IMR-90 (cell line): ENCODE measurements at places on chromosomes 7 and 10.
A peak's percentile ranks its signal among the peaks of the same experiment; 100 is the strongest.

- DNase-seq, result no peak
- peaks cover 22% of the 10 kb centered on the region for H3K4me1 ChIP-seq
Measured at GRCh38 chr10:31129880-31130405, 98.3 kb upstream of the ZNF438 start.

GRCh38 chr10:60817398-60817805 is 39.1 kb downstream of the CDK1 start:
- no peaks in the 10 kb centered on the region for H3K27me3 ChIP-seq
- DNase-seq, result peak; percentile 19
- H3K4me1 ChIP-seq, result peaks cover 13% of the 10 kb centered on the region

GRCh38 chr7:2204446-2204845 is 28.3 kb downstream of the MAD1L1 start:
- no peak overlapping the region for H3K4me3 ChIP-seq
- no peak for DNase-seq
- H3K36me3 ChIP-seq, result peaks cover 18% of the 10 kb centered on the region

GRCh38 chr7:108404509-108405420 is 51.5 kb downstream of the NRCAM start:
- H3K4me1 ChIP-seq, result no peaks in the 10 kb centered on the region
- peaks cover 23% of the 10 kb centered on the region for H3K27me3 ChIP-seq
- H3K36me3 ChIP-seq, result no peaks in the 10 kb centered on the region
- H3K4me3 ChIP-seq, result no peak overlapping the region
- DNase-seq, result no peak
- no peak overlapping the region for H3K27ac ChIP-seq

DNA sequence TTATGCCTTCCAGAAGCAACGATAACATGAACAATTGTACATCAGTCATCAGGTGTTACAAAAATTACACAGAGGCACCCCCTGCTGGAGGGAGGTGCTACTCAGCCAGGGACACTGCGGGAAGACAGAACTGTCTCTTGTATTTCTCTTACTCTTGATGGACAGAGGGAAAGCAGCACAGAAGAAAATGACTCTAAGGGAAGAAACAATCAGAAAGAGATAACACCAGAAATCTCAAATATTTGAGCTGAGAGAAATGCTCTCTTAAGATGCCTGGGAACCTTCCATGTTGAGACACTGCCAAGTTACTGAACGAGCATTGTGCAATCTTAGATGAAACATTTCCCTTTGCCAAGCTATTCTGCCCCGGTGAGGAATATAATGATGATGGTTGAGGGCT is 227.6 kb upstream of the NPSR1 start:
- peak; percentile 44 for DNase-seq
- H3K27me3 ChIP-seq, result no peaks in the 10 kb centered on the region
- no peaks in the 10 kb centered on the region for H3K36me3 ChIP-seq
- no peak overlapping the region for H3K4me3 ChIP-seq

DNA sequence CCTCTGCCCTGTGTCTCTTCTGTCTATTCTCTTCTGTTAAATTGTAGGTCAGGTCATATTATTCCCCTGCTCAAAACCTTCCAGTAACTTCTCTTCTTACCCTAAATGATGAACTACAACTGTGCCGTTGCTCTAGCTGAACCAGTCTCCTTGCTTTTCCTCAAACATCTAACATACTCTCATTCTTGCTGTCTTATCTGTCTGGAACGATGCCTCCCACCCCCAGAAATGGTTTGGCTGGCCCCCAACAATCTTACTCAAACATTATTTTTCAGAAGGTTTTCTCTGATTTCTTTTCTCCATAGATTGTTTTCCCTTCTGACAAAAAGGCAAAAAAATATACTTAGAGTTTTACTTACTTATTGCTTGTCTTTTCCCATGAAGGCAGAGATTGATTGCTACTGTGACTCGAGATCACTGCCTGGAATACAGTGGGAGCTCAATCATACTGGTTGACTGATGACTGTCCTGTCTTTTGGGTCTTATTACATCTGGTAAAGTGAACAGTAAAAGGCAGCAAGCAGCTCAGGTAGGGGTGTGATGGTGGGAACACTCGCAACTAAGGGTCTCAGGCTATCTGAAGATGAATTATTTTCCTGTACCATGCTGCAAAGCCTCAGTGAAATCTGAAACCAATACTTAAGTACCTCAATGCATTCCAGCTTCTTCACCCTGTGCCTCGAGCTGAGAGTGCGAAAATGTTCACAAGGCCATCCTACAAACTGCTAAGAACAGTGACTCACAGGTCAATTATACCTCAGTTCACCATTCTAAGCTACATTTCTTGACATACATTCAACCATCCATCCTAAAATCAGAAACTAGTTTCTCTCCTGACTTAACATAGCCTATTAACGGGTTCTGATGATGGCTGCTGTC is 67.6 kb downstream of the DNMBP start:
- no peak overlapping the region for H3K27ac ChIP-seq
- H3K36me3 ChIP-seq, result no peaks in the 10 kb centered on the region; the same call in 1 of the 2 replicates
- peak; percentile 78 for DNase-seq
- H3K27me3 ChIP-seq, result no peaks in the 10 kb centered on the region
- no peak overlapping the region for H3K4me3 ChIP-seq

GRCh38 chr10:74058658-74059057 is 60.7 kb downstream of the VCL start:
- no peak overlapping the region for H3K4me3 ChIP-seq
- H3K4me1 ChIP-seq, result peaks cover 21% of the 10 kb centered on the region
- no peaks in the 10 kb centered on the region for H3K27me3 ChIP-seq

- DNase-seq, result no peak
- peak overlapping the region; percentile 80 for H3K4me3 ChIP-seq
- peak overlapping the region; percentile 87 for H3K27ac ChIP-seq
- H3K36me3 ChIP-seq, result peaks cover 24% of the 10 kb centered on the region
- peaks cover 10% of the 10 kb centered on the region for H3K4me1 ChIP-seq
- no peaks in the 10 kb centered on the region for H3K27me3 ChIP-seq
Measured at GRCh38 chr10:72276013-72276387, 2.3 kb downstream of the DDIT4 start.

DNA sequence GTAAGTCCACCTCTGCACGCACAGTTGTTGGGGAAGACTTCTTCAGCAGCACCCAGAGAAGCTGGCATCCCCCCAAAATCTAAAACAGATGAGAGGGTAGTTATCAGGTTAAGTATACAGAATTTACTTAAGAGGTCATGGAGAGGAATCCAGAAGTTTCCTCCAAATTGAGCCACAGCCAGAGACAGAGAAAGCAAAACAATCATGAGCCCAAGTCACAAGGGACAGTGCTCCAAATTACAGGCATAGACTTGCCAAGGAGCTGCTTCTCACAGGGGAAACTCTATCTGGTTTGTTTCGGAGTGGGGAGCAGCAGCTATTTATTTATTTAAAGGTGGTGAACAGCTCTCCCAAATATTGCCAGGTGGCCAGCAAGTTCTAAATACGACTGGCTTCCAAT is 308.4 kb downstream of the SKIDA1 start:
- no peak overlapping the region for H3K4me3 ChIP-seq
- no peak for DNase-seq
- H3K27me3 ChIP-seq, result no peaks in the 10 kb centered on the region
- H3K27ac ChIP-seq, result no peak overlapping the region

GRCh38 chr10:31274310-31274709 is 44.7 kb upstream of the ZEB1 start:
- H3K27me3 ChIP-seq, result no peaks in the 10 kb centered on the region
- no peak overlapping the region for H3K27ac ChIP-seq
- no peaks in the 10 kb centered on the region for H3K36me3 ChIP-seq
- no peak overlapping the region for H3K4me3 ChIP-seq
- DNase-seq, result peak; percentile 42

GRCh38 chr10:49212783-49213182 is 24.6 kb upstream of the TMEM273 start:
- H3K4me1 ChIP-seq, result no peaks in the 10 kb centered on the region
- no peak overlapping the region for H3K4me3 ChIP-seq
- no peak overlapping the region for H3K27ac ChIP-seq
- H3K27me3 ChIP-seq, result peaks cover 44% of the 10 kb centered on the region
- no peak for DNase-seq

GRCh38 chr7:84700563-84701370 is 486.1 kb downstream of the SEMA3D start:
- DNase-seq, result peak; percentile 38
- no peak overlapping the region for H3K4me3 ChIP-seq
- no peaks in the 10 kb centered on the region for H3K27me3 ChIP-seq
- H3K4me1 ChIP-seq, result peaks cover 4% of the 10 kb centered on the region; the same call in 1 of the 2 replicates
- H3K27ac ChIP-seq, result no peak overlapping the region

DNA sequence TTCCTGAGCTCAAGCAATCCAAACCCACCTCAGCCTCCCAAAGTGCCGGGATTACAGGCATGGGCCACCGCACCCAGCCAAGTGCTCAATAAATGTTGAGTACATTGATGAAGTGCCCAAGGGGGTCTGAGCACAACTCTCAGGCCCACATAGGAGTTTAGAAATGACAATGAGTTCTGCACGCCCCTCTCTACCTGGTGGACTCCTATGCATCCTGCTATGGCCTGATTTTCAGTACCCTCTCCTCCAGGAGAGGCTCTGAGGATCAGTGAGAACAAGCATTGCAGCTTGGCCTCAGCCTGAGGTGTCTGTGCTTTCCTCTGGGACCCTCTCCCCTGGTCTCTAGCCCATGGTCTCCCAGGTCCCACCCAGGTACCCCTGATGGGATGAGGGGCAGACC is 20.9 kb upstream of the GRIFIN start:
- no peak for DNase-seq
- peaks cover 6% of the 10 kb centered on the region; the same call in 1 of the 2 replicates for H3K27me3 ChIP-seq
- H3K4me3 ChIP-seq, result no peak overlapping the region
- H3K27ac ChIP-seq, result no peak overlapping the region
- H3K4me1 ChIP-seq, result peaks cover 10% of the 10 kb centered on the region

- no peak overlapping the region for H3K4me3 ChIP-seq
- DNase-seq, result peak; percentile 15
- no peak overlapping the region for H3K27ac ChIP-seq
- H3K36me3 ChIP-seq, result no peaks in the 10 kb centered on the region
- H3K27me3 ChIP-seq, result no peaks in the 10 kb centered on the region
Measured at GRCh38 chr10:99630991-99631390, 10.8 kb upstream of the SLC25A28 start.

DNA sequence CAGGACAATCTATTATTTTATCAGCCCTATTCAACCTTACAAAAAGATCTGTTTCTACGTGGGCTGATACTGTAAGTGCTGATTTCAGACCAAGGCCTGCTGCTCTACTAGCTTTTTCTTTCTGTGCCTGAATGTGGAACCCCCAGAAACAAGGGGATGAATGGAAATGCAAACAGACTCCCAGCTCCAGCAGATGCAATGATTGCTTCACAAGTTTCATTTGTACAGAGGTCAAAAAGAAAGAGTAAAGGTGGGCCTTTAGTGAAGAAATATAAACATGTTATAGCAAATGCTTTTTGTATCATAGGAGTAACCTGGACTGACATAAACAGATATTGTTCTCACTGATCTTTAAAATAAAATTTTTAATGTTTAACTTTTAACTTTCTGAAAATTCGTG is 130.2 kb upstream of the SLC25A13 start:
- H3K27ac ChIP-seq, result no peak overlapping the region
- no peak overlapping the region for H3K4me3 ChIP-seq
- H3K4me1 ChIP-seq, result no peaks in the 10 kb centered on the region
- no peaks in the 10 kb centered on the region for H3K27me3 ChIP-seq
- no peaks in the 10 kb centered on the region for H3K36me3 ChIP-seq
- no peak for DNase-seq

DNA sequence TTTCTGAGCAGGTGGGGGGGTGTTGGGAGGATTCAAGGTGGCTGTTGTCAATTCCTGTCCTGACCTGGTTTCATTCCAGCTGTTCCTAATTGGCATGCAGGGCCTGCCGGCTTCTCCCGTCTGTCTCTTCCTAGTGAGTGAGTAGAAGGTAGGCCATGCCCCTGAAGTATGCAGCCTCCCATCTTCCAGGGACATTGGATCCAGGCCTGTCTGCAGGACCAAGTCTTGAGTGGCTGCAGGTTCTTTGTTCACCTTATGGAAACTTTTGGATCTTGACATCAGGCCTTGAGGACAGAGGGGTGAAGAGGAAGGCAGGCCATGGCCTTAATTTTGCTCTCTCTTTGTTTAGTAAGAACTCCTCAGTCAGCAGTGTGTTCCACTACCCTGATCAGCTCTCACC is 131.8 kb downstream of the SH2D4B start:
- H3K4me3 ChIP-seq, result no peak overlapping the region
- H3K27ac ChIP-seq, result no peak overlapping the region
- H3K27me3 ChIP-seq, result no peaks in the 10 kb centered on the region
- H3K36me3 ChIP-seq, result no peaks in the 10 kb centered on the region

DNA sequence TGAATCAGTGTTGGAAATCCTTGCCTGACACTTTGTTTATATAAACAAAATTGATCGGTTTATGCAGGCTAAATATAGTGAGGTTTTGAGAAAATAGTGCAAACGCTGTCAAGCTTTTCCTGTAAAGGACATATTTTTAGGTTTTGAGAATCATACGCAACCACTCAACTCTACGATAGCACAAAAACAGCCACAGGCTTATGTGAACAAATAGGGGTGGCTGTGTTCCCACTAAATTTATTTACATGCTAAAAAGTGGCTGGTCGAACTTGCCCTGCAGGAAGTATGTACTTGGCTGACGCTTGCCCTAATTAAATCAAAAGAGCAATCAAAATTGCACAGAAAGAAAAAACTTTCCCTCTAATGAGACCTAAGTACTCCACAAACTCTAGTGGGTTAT is 234.7 kb upstream of the CACNA2D1 start:
- H3K4me1 ChIP-seq, result peaks cover 4% of the 10 kb centered on the region; the same call in 1 of the 2 replicates
- H3K36me3 ChIP-seq, result no peaks in the 10 kb centered on the region
- no peak overlapping the region for H3K4me3 ChIP-seq

DNA sequence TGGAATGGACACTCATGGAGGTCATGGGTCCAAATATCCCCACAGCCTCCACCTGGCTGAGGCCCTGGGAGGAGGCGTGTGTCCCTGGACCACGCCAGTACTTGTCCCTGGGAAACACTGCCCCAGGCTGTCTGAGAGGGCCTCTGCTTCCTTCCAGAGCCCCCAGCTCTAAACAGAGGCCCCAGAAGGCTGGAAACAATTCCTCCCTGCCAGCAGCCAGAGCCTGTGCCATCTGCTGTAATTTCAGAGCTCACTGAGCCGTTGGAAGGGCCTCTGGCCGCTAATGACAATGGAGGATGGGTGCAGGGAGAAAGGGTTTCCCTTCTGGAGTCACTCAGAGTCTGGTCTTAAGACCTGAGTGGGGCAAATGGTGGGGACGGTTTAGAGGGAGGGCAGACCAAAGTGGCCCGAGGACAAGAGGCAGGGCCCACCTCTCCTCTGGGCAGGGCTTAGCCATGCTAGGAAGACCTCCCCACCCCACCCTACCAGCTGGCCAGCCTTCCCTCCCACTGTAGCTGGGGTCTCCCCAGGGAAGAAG is 7.1 kb downstream of the CHAT start:
- H3K27me3 ChIP-seq, result peaks cover 44% of the 10 kb centered on the region
- H3K36me3 ChIP-seq, result no peaks in the 10 kb centered on the region
- no peaks in the 10 kb centered on the region for H3K4me1 ChIP-seq
- H3K4me3 ChIP-seq, result no peak overlapping the region
